ENCODE measurements at places on chromosomes 16 and 17.
A peak's percentile ranks its signal among the peaks of the same experiment; 100 is the strongest.

DNA sequence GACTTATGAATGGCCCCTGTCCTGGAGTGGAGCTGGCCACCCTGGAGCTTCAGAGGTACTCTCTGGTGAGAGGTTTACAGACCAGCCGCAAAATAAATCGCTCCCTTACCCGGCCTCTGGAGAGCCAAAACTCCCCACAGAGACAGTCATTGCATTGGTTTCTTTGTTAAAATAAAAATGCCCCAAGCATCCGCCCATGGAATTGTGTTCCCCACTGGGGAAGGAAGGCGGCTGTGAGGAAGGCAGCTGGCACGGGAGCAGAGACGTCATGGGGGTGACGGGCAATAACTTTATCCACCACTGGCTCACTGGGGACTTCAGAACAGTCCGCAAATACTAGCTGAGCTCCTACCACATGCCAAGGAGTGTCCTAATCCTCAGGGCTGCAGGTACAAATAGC, 266.2 kb upstream of the FOXF1 start:
- no peak for DNase-seq

- peak; percentile 21 for DNase-seq
Measured at GRCh38 chr17:64146418-64147109, 16.6 kb upstream of the ERN1 start.

- DNase-seq, result no peak
Measured at GRCh38 chr17:32127158-32127897, 15.0 kb upstream of the RHOT1 start.

DNA sequence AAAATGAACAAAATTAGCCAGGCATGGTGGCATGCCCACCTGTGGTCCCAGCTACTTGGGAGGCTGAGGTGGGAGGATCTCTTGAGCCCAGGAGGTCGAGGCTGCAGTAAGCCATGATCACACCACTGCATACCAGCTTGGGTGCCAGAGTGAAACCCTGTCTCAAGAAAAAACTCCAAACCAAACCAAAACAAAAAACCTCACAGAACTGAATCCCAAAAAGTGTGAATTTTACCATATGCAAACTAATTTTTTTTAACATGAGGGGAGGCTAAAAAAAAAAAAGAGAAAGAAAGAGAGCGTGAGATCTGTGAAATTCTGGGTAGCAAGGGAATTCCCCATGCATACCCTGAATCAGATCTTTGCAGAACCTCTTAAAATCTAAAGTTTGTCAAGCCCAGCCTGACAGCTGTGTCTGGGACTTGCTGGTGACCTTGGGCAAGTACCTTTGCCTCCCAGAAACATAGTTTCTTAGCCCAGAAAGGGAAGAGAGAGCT, 17.1 kb upstream of the CDH1 start:
- DNase-seq, result no peak

GRCh38 chr16:361341-361871, 8.9 kb upstream of the AXIN1 start:
- no peak for DNase-seq

DNA sequence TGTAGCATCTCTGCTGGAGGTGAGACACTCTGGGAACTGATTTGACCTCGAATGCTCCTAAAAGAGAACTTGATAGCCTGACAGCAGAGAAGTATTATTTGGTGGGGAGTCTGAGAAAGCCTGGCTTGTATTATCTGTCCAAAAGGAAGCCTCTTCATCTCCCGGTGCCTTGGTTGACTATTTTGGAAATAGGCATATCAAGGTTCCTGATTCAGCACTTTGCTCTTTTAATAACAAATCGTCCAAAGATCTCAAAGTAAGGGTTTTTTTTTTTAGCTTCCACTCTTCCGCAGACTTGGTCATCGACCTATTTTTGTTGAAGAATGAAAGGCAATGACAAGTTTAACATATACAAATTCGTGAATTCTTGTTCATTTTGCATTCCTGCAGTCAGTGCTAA, 14.8 kb downstream of the TMEM186 start:
- no peak for DNase-seq

- DNase-seq, result no peak
Measured at GRCh38 chr17:71464751-71465150, 656.1 kb upstream of the SOX9 start.

- DNase-seq, result no peak
Measured at GRCh38 chr17:80804466-80804865, 187.2 kb upstream of the CHMP6 start.

- no peak for DNase-seq
Measured at GRCh38 chr16:72664056-72664508, 383.8 kb downstream of the ZFHX3 start.

- no peak for DNase-seq
Measured at GRCh38 chr17:6775871-6776405, at the start of gene FBXO39. Gene FBXO39 (plus strand): TSS chr17:6776215. CDS start chr17:6779869, 3,654 bp downstream.

DNA sequence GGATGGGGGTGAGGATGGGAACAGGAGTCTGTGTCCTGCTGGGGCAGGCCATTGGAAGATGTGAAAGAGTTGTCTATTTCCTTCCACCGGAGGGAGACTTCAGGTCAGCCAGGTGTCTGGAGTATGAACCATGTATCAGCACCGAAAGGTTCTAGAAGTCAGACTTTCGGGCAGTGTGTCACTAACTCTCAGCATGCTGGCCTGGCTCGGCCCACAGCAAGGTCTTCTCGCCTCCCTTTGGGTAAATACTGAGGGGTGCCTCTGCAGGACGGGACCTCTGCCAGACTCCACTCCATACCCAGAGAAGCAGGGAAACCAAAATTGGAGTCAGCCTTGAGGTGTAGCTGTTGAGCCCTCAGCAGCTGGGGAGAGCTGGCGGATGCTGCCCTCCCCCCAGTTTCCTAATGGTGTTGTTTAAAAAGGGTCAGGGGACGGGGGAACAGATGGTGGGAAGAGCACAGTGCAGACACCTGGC, 507 bp downstream of the CIITA start:
- DNase-seq, result no peak

DNA sequence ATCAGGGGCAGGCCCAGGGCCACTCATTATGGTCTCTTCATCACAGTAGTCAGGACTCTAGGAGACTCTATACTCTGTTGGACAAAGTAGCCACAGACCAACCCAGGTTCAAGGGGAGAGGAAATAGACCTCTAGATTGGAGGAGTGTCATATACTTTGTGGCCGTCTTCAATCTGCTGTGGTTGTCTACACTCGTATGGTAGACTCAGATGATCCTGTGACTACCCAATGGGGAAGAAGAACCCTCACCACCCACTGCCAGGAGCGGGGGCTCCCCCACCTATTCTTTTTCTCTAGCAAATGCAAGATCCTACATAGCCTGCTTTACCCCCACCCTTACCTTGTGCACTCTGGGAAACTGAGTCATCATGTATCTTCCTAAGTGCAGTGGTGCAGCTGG, 80.5 kb downstream of the KSR1 start:
- DNase-seq, result no peak

DNA sequence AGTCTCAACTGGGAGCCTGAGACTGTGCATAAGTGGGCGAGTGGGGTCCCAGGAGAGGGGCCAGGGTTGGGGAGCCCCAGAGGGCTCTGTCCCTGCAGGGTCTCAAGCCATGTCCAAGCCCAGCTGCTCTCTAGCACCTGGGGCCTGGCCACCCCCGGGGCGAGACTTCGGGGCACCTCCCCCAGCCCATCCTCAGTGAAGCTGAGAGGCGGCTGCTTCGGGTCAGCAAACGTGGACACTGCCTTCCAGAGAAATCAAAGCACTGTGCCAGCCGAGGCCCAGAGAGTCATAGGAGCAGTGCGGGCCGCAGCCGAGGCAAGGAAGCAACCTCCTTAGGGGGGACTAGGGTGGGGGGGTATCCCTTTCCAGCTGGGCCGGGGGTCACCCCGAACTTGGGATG, 77.5 kb downstream of the ENGASE start:
- no peak for DNase-seq

DNA sequence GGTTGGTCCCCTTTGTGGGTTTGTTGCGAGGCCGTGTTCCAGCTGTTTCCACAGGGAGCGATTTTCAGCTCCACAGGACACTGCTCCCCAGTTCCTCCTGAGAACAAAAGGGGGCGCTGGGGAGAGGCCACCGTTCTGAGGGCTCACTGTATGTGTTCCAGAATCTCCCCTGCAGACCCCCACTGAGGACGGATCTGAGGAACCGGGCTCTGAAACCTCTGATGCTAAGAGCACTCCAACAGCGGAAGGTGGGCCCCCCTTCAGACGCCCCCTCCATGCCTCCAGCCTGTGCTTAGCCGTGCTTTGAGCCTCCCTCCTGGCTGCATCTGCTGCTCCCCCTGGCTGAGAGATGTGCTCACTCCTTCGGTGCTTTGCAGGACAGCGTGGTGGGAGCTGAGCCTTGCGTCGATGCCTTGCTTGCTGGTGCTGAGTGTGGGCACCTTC, 27.3 kb upstream of the STH start:
- no peak for DNase-seq

DNA sequence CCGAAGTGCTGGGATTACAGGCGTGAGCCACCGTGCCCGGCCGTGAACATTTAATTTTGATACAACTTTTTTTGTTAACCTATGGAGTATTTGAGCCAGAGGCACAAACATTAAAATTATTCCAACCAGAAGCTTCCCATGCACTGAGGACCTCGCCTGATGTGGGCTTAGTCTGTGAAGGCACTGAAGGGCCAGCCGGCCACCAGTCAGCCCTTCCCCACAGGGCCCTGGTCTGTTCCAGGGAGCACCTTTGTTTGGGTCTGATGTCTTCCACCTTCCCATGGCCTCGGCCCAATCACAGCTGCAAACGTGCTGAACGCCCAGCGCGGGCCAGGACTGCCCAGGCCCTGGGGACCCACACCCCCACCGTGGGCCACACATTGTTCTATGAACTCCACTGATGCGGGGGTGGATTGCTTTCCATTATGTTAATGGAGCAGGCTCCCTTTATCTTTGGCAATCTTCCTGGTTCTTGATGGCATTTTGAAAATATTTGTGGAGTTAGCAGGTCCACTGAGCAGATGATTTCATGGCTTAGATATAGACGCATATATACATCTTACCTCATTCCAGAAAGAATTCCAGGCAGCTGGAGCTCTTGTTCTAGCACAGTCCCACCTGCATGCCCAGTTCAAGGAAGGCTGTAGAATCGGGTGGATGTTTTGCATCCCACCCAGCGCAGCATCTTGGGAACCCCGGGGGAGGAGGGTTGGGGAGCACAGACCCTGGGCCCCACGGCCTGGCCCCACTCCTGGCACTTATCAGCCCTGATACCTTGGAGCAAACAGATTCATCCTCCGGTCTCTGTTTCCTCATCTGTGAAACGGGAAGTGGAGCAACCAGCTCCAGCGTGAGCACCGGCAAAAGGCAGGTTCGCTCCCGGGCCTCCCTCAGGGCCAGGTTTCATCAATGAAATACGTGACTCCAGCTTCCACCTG, 14.5 kb downstream of the SPIRE2 start:
- DNase-seq, result no peak

DNA sequence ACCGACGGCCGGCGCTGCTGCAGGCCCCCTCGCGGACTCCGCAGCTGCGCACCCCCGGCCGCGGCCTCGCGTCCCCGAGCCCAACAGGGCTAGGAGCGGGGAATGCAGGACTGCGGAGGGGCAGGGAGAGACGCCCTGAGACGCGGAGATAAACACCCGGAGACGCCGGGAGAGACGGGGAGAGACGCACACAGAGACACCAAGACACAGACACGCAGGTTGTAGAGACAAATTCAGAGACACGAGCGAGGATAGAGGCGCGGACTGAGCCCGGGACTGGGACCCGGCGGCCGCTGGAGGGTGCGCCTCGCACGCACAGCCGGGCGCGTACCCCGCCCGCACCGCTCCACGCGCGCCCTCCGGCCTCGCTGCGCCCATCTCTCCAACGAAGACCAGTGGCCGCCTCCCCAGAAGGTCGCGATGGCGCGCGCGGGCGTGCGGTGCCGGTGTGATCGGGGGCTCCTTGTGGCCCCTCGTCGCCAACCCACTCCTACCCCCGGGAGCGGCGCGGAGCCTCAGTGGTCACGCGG, 902 bp downstream of the STAC2 start:
- no peak for DNase-seq

- no peak for DNase-seq
Measured at GRCh38 chr16:53071748-53072301, 17.0 kb downstream of the CHD9 start.

DNA sequence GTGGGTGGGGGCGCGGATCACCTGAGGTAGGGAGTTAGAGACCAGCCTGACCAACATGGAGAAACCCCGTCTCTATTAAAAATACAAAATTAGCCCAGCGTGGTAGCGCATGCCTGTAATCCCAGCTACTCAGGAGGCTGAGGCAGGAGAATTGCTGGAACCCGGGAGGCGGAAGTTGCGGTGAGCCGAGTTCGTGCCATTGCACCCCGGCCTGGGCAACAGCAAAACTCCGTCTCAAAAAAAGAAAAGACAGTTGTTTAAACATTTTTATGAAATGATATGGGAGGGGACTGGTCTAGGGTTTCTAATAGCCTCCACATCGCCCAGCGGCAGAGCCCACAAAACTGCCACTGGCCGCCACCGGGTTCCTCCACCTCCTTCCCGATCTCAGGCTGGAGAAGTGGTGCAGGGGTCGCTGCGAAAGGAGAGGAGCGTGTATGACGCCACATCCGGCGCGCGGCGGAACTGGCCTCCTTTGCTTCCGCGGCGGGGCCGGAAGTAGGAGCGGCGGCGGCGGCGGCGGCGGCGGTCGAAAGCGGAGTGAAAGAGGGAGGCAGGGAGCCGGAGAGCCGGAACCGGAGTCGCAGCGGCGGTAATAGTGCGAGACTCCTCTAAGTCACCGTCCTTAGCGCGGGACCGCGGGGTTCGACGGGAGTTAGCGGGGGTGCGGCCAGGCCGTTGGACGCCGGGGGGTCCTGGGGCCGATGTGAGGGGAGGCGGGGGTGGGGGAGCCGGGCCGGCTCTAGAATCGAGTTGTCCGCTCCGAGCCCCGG, at the start of gene PPP4C:
Gene PPP4C (plus strand): TSS at position 492 of the 773 bp plus-strand sequence. CDS start 384 bp downstream, outside the sequence.
- DNase-seq, result peak; percentile 47

- DNase-seq, result no peak
Measured at GRCh38 chr16:68223072-68223471, 12.9 kb downstream of the ESRP2 start.

- no peak for DNase-seq
Measured at GRCh38 chr16:19522397-19522732, 467 bp upstream of the GDE1 start.

DNA sequence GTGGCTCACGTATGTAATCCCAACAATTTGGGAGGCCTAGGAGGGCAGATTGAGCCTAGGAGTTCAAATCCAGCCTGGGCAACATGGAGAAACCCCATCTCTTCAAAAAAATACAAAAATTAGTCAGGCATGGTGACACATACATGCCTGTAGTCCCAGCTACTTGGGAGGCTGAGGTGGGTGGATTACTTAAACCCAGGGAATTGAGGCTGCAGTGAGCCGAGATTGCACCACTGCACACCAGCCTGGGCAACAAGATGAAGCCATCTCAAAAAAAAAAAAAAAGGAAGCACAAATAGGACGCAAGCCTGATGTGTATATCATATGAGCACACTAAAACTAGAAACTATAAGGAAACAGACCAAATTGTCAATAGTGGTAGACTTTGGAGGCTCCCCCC, 17.1 kb upstream of the FLCN start:
- DNase-seq, result no peak

DNA sequence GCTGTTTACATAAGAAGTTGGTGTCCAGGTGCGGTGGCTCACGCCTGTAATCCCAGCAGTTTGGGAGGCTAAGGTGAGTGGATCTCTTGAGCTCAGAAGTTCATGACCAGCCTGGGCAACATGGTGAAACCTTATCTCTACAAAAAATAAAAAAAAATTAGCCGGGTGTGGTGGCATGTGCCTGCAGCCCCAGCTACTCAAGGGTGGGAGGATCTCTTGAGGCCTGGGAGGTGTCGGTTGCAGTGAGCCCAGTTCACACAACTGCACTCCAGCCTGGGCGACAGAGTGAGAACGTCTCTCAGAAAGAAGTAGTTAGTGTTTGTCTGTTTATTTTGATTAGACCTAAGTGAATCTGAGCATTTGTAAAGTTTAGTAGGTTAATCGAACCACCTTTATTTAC, 12.8 kb downstream of the DDX19A start:
- no peak for DNase-seq

All from cerebellar nuclear complex (tissue), 1 donor.